Cortex of kidney (tissue), 1 donor: ENCODE measurements at places on chromosomes 5 and 9.

GRCh38 chr5:157371655-157372471 lies 88.2 kb upstream of the NIPAL4 start:
- no peak for DNase-seq

DNA sequence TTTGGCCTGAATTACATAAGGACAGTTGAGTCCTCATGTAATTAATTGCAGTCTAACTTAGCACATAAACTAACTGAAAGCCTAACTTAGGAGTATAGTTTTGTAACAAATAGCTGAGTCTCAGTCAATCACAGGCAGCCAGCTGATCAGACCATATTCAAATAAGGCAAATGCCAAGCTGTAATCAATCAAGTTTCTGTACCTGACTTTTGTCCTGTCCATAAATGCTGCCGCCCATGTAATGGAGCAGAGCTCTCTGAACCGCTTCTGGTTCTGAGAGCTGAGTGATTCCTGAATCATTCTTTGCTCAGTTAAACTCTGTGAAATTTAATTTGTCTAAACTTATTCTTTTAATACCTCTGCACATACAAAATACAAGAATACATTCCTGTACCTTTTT lies 104.8 kb downstream of the TSSK1B start:
- no peak for DNase-seq

GRCh38 chr9:73089304-73089985 lies 62.2 kb upstream of the ANXA1 start:
- DNase-seq: no peak

- no peak for DNase-seq
Observed at GRCh38 chr5:2754581-2755075, 3.2 kb upstream of the IRX2 start.
